Stimulated activated CD4-positive, alpha-beta T cell treated with anti-CD3 and anti-CD28 coated beads, TNF-alpha, amount 100 ng/mL, for 24 hours (primary cell): ENCODE measurements at places on chromosomes 7 and 10.

DNA sequence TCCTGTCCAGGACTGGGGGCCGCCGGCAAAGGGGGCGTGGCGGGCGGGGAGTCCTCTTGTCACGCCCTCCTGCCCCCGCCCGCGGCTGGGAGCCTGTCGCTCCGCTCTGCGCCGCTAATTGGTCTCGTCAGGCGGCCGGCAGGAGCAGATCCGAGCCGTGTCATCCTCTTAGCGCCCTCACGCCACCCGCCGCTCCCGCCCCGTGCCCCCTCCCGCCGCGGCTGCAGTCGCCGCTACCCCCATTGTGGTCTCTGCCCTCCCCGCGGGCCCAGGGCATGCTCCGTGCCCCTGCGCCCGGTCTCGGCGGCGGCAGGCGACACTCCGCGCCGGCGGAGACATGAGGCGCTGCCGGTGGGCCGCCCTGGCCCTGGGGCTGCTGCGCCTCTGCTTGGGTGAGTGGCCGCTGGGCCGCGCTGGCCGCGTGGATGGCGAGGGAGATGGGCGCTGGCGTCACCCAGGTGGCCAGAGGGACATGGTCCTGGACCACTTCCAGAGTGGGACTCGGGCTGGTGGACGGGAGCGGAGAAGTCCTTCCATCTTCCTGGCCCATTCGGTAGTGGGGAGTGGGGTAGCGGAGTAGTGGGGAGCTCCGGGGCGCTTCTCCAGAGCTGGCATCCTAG is at the start of gene CDHR1:
TSS of gene CDHR1 (plus strand) at position 114 of the 620 bp plus-strand sequence. CDS start at position 338, 224 bp downstream.
- DNase-seq, result no peak

DNA sequence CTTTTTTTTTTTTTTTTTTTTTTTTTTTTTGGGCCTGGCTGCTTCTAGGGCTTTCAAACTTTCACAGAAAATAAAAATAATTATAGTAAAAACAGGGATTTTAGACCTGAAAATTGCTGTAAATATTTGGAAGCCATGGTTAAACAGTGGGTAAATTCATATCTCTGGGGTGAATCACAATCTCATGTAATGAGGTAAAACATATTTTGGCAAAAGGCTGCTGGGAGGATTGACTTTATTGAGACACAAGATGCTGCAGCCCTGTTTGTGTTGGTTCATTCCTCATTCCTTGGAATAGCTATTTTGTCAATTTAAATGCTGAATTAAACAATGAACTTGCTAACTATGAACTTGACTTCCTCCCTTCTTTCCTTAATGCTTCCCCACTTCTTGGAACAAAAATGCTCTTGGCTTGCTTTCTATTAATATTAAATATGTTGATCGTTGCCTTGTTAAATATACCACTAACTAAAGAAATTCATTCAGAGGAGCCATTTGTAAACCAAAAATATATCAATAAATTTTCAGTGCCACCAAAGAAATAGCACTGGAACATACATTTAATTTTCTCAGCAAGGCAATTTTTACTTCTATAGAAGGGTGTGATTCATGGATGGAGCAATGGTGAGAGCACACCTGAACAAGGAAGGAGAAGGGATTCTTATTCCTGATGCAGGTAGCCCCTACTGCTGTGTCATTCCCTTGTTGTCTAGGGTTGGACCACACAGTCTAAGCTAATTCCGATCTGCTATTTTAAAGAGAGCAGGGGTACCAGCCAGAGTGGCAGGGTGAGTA is 24.6 kb downstream of the AGK start:
- no peak for DNase-seq

DNA sequence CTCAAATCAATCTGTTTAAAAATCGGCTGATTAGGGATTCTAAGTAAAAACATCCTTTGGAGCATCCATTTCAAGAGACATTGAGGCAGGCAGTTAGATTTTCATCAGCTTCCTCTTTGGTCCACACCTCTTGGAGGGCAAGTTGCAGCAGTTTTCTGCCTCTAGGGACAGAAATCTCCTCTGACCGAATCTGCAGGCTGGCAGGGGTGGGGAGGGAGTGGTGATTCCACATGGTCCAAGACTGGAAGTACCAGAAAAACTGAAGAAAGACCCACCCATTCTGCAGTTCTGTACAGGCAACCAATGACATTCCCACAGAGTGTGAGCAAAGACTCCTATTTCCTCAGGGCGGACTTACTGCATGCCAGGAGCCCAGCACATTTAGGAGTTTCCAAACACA is 29.0 kb downstream of the FGFBP3 start:
- no peak for DNase-seq

- DNase-seq, result no peak
Observed at GRCh38 chr10:50992356-50992901, 81.9 kb upstream of the PRKG1 start.

DNA sequence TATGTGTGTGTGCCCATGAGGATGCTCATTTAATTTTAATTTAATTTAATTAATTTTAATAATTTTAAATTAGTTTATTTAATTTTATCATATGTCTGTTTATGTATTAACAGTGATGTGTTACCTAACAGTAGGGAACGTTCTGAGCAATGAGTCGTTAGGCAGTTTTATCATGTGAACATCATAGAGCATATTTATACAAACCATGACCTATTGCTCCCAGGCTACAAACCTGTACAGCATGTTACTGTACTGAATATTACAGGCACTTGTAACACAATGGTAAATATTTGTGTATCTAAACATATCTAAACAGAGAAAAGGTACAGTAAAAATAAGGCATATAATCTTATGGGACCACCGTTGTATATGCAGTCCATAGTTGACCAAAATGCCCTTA is 13.7 kb upstream of the CFAP69 start:
- DNase-seq, result no peak

DNA sequence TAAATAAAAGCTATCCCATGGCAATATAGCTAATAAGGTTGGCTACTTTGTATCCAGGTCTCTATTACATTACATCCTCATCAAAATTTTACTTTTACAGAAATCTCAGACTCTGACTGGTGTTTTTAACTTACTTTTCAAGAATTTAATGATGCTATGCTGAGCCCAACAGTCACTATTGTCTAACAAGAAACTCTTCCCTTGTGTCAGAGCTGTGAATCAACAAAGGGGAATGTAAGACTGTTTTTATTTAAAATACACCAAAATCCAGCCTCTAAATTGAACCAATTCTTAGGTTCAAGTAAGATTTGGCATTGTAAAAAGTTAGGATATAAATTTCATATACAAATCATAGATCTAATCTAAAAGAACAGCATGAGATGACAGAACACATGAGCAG is 7.0 kb downstream of the RTKN2 start:
- DNase-seq, result no peak

DNA sequence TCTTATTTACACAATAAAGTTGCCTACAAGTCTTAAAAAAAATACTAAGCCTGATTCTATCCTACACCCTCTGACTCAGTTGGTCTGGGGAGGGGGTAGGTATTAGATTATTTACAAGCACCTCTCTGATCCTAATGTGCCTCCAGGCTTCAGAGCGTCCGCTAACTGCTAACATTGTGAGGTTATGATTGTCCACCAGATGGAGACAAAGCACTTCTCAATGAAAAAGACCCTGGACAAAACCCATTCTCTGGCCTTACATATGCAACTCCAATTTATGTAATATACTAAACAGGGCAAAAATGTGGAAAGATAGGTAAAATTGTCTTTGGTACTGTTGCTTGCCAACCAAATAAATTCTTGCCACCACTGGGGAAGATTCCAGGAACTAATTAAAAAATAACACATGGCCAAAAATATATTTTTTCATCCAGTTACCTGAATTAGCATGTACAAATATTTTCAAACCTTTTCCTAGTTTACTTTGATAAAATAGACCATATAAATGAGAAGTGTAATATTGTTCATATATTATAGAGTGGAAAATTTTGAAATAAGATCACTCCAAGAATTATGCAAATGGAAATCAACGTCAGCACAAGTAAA is 92.4 kb downstream of the KIF20B start:
- peak; percentile 34 for DNase-seq

DNA sequence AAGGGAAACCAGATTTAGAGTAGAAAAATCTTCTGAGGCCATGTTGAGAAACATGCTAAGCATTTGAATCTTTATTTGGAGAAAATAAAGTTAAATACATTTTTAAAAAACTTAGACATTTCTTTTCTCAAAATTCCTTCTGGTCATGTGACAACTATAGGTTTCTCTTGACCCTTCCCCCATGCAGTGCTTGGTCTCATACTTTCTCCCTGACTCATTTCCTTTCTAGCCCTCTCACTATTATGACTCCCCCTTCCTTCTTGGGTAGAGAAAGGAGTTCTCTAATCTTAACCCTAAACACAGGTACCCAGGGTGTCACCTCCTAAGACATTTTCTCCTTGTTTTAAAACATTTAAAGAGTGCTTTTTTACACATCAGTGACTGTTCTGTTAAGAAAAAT is 179.5 kb upstream of the TMEM106B start:
- no peak for DNase-seq

GRCh38 chr10:5555881-5556280 is 31.1 kb downstream of the CALML3 start:
- no peak for DNase-seq

- DNase-seq, result no peak
Observed at GRCh38 chr7:155466814-155467733, 9.1 kb downstream of the EN2 start.

DNA sequence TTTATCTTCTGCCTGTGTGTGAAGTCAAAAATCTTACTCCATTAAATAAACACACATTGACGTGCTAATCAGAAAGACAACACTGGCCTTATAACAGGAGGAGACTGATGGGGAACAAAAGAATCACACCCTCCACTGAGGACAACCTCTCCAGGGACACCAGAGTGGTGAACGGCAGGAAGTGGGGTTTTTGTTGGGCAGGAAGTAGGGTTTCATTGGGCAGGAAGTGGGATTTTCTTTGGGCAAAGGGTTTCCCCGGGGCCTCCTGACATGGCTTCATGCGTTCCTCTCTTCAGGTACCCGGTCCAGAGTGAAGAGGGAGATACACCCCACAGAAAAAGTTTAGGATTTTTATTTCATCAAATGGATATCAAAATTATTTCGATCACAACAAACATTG is 30.6 kb downstream of the ADARB2 start:
- no peak for DNase-seq

DNA sequence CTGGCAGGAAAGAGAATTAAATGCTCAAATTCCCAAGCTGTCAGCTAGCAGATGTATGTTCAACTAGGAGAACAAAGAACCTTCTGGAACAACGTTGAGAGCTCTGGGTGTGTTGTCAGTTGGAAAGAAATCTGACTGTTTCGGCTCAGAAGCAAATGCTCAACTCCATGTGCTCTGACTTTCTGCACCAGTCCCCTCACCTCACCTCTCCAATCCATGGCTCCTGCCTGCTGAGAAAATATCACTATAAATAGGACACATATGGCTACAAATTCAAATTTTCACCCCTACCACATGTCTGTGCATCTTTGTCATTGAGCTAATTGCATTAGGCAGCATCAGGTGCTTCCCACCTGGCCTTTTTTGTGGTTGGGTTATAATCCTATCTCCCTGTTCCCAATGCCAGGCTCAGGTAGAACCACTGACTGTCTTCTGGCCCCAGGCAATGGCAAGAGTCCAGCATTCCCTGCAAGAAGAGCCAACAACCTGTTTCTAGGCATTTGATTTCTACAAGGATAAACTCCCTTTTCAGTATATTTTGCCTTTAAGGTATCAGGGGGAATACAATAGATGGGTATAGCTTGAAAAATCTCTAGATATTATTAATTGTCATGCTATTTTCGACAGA is 142.6 kb upstream of the LSM8 start:
- no peak for DNase-seq

DNA sequence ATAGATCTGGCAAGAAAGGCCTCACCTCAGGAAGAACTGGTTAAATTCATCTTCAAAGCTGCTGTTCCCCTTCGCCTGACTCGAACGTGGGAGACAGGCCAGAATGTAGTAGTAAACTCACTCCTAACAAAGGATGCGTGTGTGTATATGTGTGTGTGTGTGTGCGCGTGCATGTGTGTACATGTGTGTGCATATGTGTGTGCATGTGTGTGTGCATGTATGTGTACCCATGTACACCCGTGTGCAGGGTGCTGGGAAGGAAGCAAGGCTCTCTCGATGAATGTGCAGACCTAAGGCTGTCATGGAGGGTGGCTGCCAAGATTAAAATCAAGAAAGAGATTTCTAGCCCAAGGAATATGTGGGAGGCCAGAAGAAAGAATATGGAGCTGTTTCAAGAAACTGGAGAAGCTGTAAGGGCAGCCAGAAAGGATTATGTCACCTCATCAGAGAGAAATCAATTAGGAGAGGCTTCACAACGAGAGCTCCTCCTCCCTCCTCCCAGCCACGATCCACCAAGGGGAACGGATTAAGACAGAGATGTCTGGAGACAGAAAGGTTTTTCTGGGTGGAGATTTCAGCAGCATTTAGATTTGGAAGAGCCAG is 34.0 kb upstream of the LBX1 start:
- DNase-seq, result no peak
